ENCODE measurements at places on chromosomes 16 and 17.

GRCh38 chr17:58320570-58321323 lies 7.8 kb downstream of the TSPOAP1 start:
- DNase-seq: no peak

DNA sequence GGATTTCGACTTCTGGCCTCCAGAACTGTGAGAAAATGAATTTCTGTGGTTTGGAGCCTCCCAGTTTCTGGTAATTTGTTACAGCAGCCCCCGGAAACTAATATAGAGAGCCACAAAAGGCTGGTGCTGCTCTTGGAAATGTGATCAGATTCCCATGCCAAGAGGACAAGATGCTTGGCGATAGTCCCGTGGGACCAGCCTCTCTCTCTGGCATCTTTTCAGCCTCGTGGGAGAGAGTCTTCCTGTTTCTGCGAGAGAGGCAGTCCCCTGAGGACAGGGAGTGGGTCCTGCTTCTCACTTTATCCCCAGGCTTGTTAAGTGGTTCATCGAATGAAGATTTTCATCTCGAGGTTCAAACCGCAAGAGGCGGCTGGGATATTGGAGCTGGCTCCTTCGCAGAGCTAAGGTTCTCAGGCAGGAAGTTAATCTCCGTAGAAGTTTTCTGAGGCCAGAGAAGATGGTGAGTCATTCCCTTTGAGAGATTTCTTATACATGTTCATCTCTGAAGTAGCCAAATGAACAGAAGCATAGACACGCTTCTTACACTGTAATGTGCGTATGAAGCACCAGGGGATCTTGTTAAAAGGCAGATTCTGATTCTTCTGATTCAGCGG lies 211.6 kb upstream of the SDK2 start:
- no peak for DNase-seq

- DNase-seq: no peak
Observed at GRCh38 chr17:32826076-32826475, 50.8 kb downstream of the MYO1D start.

DNA sequence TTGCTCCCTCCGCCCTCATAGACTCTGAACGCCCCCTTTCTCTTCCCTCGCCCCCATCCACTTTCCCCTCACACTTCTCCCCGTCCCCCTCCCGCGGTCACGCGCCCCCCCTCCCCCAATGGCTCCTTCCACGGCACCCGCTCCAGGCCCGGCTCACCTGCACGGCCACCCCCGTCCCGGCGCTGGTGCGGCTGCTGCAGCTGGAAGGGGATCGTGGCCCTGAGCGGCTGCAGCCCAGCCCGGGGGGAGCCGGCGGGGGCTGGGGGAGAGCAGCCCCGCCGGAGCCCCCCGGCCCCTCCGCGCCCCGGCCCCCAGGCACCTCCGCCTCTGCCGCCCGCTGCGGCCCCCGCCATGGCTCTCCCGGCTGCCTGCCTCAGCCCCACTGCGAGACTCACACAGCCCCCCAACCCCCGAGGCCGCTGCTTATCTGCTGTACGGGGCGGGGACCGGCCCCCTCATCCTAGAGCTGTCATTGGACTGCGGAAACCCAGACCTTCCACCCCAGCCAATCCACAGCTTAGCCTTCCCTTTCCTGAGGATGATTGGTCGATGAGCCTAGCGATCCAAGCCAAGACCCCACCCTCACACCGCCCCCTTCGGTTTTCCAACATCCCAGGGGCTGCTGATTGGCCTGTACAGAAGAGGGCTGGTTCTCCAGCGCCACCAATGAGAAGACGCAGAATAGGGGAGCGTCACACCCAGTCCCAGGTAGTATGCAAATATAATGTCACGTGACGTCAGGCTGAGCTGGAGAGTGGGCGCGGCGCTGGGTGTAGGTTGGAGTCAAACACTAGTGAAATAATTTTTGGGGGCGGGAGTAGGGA lies at the start of gene FAM117A:
Gene FAM117A, minus strand, starts transcription at position 397 of the 824 bp plus-strand sequence. Its CDS starts 44 bp downstream, at position 353.
- peak; percentile 93 for DNase-seq

GRCh38 chr17:36597866-36598777 lies 3.3 kb upstream of the MRM1 start:
- DNase-seq: no peak

GRCh38 chr17:76131692-76132573 lies 9.1 kb downstream of the FOXJ1 start:
- DNase-seq: no peak

GRCh38 chr17:65536573-65537342 lies 24.7 kb downstream of the AXIN2 start:
- no peak for DNase-seq

DNA sequence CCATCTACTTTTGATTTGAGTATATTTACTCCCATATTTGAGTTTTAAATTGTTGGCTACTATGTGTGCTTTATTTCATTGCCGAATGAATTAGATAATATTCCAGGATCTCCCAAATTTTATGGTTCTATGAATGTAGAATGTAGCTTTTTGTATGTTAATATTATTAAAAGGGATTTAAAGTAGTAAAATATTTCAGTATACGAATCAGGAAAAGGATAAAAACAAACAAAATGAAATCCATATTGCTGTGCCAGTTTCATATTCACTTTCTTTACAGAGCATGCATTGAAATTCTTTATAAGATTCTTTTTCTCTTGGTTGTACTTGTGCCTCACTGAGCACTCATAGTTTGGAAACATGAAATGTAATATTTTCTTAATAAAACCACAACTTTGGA lies 155.1 kb downstream of the CHD9 start:
- no peak for DNase-seq

DNA sequence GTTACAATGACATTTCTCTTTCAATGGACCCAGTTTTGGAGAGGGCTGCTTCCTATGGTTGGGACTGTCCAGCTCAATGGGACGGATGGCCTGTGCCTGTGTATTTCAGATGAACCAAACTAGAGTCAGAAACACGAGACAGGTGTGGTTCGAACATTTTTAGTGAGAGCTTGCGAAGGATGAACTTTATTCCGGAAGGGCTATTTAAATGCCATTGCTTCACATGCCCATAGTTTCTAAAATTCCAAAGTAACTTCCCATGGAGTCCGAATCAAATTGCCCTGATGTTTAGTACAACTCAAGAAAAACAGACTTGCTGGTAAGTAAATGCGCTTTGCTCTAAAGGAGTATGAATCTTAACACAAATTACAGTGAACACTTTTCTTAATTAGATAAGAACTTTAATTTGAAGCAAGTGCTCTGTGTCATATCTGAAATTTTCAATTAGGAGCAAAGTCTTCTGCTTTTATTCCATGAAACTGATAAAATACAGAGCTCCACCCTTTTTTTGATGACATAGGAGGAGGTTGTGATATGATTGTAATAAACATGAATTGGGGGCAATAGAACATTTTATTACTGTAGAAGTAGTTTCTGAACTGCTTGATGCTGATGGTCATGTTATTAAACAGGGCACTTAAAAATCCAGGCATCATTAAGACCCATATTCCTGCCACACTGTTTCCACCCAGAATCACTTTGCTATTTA lies 1.3 kb downstream of the KRT20 start:
- DNase-seq: no peak

DNA sequence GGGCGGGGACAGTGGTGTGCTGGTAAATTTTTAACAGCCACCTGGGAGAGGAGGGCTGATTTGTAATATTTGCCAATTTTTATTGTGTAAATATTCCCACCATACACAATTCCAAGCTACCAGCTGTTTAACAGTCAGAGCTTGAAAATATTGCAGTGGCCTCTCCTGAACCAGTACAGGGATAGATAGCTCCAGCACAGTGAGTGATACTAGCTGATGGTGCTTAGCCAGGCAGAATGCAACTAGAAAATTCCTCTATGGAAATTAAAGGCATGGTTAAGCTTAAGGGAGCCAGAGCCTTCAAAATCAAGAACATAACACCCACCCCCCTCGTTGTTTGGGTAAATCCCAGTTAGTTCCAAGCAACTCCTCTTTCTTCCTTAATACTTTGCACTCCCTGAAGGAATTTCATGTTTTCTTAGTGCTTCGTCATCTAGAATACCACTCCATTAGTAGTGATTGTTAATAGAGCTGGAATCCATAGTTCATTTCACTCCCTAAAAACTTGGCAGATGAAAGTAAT lies 96.6 kb downstream of the CYB561 start:
- no peak for DNase-seq

DNA sequence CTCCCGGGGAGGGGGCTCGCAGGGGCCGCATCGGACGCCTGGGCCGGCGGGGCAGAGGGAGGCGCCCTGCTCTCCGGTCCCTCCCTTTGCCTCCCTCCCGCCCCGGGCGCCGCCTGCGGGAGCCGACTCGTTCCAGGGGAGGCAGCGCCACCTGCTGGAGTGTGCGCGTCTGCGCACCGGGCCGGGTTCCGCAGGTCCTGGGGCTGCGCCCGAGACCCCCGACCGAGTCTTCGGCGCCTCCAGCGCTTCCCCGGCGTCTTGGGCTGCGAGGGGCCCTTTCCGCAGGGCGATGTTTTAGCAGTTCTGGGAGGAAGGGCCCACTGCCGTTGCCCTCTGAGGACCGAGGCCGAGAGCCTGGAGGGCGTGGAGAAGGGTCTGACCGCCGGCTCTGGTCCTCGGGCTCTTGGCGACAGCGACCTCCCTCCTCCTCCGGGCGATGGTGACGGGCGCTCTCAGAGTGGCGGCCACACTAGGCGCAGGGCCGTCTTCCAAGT lies 106.3 kb downstream of the SEC14L1 start:
- DNase-seq: peak; percentile 74

DNA sequence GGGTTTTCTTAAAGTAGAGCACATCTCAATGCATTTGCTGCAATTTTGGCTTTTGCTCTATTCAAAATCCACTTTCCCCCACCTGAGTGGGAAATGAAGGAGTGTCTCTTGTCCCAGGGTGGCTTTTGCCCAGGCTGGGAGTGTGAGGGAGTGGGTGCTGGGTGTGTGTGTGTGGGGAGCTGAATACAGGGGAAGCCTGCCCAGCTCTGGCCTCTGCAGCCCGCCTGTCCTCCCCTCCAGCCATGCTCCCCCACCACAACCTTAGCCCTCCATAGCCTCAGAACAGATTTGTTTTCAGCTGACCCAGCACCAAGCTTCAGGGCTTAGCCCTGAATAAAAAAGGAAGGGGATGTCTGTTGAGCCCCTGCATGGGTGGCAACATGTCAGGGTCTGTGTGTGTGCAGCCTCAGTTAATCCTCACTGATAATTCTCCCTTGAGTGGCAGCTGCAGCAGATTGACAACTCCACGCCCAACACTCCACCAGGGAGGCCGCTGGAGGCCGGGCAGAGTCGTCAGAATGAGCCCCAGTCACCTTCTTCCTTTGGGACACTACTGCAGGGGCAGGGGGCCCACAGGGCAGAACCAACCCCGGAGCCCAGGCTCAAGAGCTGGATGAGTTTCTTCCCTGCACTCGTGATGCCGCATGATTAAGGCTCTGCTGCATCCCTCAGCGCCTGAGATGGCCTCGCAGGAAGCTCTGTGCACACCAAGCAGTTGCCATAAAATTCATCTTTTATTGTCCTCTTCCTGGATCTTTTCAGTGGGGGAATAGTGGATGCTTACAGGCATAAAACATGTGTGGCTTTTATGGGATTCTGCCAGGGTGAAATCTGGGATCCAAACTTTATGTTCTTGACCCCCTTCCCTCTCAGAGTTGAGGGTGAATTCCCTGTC lies 55.0 kb downstream of the SPACA3 start:
- no peak for DNase-seq

DNA sequence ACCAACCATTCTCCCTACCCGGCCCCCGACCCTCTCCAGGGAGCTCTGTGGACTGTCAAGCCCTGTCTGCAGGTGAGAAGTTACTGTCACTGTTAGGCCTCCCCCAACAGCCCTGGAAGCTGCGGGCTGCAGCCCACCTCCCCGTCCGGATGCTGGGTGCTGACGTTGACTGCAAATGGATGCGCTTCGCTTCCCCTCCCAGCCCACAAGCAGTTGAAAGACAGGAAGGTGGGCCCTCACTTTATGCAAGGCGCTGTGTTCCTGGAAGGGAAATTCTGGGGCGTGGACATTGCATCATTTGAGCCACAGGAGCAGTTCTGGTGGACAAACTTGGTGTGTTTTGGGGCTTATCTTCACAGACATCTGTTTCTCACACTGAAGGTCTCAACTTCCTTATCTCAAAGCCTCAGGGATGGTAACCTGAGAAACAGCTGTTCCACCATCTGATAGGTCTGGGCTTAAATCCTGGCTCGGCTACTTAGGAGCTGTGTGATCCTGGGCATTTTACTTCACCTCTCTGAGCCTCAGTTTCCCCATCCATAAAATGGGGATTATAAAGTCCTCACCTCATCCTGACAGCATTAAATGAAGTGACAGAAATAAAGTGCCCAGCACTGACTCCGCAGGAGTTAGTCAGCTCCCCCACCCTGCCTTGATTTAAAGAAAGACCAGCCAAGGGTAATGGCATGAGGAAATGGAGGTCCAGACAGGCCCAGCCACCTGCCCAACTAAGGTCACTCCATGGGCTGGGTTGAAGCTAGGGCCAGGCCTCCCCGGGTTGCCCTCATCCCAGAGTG lies 4.6 kb upstream of the DRC7 start:
- peak; percentile 2 for DNase-seq

GRCh38 chr17:19733953-19734526 lies 14.1 kb downstream of the ALDH3A1 start:
- DNase-seq: no peak

GRCh38 chr17:43354371-43354770 lies 44.4 kb upstream of the ARL4D start:
- no peak for DNase-seq

DNA sequence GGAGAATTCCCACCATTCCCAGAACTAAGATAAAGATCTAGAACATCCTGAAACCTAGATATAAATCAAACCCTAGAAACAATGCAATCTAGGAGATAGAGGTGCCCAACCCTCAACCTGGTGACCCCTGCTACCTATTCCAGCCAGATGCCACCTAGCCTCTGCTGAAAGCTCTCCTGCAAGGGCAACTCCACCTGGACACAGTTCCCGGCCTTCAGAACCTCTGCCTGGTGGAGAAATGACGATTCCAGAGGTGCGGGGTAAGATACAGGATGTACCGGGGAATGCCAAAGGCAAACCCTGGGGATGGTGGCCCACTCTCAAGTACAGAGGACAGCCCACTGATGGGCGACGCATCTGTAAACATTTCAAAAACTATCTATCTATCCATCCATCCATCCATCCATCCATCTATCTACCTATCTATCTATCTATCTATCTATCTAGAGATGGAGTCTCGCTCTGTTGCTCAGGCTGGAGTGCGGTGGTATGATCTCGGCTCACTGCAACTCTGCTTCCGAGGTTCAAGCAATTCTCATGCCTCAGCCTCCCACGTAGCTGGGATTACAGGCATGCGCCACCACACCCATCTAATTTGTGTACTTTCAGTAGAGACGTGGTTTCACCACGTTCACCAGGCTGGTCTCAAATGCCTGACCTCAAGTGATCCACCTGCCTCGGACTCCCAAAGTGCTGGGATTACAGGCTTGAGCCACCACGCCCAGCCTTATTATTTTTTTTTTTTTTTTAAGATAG lies 19.0 kb downstream of the MEAK7 start:
- no peak for DNase-seq

DNA sequence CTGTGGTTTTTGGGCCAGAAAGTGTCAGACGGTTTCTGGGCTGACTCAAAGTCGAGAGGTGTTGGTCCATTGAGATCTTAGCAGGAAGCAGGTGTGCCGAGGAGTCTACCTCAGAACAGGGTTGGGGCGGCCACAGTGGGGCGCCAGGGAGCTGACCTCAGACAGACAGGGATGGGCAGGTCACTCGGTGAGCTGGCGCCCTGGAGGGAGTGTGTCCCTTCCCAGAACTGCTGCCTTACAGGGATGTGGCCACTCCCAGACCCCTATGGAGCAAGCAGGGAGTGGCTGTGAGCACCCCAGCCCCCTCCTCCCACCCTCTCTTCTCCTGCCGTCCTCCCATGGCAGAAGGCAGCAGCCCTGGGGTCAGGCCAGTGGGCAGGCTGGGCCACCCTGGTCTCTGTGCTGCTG lies 14.0 kb upstream of the DPEP1 start:
- peak; percentile 27 for DNase-seq

- DNase-seq: no peak
Observed at GRCh38 chr17:2955931-2956582, 107.3 kb downstream of the OR1D5 start.

Data from stimulated activated CD8-positive, alpha-beta memory T cell treated with anti-CD3 and anti-CD28 coated beads, Interleukin-7, amount 100 ng/mL, for 4 hours (primary cell).